ENCODE measurements at places on chromosomes 6 and 20.

- no peak for DNase-seq
Measured at GRCh38 chr6:169253337-169254238, at the start of gene THBS2. Gene THBS2, minus strand, starts transcription at chr6:169253846. Its CDS starts 3,062 bp downstream, at chr6:169250784.

DNA sequence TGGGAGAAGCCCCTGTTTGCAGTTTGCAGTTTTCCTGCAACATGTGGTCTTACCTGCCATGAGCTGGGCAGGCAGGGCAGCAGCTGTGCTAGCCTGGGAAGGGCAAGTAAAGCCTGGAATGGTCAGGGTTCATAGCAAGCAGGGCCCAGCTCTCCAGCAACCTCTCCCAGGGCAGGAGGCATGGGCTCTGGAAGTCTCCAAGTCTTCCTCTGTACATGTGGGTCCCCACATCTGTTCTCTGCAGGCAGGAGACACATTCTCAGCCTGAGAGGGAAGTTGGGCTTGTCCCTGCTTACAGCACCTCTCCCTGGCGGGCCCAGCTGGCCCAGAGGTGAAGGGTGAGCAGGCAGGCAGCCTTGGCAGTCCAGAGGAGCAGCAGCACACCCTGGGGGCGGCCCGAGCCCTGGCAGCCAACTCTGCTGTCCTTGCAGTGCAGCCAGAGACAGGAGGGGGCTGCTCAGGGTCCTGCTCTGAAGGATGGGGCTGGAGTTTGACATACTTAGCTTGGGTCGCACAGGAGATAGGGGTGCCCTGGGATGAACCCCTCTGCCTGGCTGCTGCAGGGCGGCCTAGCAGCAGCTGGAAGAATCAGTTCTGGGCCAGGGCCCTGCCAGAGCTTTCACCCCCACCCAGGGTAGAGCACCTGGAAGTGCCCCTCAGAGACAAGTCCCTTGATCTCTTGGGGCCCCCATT lies 176.0 kb downstream of the MRPL14 start:
- DNase-seq = no peak

GRCh38 chr20:11901127-11901526 lies 16.6 kb upstream of the BTBD3 start:
- DNase-seq = no peak

- DNase-seq = no peak
Measured at GRCh38 chr6:37008484-37009465, 3.3 kb downstream of the FGD2 start.

- DNase-seq = no peak
Measured at GRCh38 chr6:148974351-148974750, 227.5 kb downstream of the UST start.

DNA sequence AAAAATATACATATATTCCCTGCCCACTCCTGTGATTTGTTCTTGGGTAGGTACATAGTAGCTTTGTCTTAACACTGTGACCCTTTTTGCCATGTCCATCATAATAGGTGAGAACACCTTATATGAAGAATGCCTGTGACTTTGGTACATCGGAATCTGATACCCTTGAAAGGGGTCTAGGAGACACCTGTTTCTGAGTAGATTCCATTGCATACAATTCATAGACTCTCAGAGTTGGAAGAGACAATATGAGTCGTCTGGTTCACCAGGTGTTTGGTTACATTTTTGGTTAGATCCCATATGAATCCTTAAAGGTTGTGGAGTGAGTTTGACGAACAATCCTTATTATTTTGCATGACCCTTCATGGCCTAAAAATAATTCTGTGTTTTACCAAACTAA lies 36.3 kb downstream of the RNF144B start:
- DNase-seq = no peak

DNA sequence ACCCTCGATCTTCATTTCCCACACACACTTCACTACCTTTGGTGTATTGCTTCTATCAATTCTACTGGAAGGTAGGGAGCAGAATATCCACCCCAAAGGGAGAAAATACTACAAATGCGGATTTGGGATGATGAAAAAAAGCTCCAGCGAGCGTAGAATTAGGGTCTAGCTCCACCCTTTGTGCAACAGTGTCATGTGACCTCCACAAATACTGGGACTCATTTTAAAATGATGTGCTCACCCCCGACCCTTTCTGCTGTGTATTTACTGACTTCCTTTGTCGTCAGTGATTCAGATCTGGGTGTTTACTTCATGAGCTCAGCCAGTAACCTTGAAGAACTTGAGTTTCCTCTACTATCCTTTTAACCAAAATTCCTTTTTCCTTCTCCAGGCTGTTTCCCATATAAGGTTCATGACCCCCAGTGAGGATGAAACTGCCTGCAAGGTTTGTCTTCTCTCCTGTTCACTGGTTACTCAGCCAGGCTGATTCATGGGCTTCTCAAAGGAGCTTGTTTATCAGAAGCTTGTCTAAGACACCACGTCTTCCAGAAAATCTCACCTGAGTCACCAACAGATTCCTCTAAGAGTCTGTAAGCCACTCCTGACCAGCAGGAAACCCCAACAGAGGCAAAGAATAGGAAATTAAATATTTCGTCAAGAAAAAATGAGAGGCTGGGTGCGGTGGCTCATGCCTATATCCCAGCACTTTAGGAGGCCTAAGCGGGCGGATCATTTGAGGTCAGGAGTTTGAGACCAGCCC lies 39.6 kb upstream of the PAX1 start:
- no peak for DNase-seq

- peak; percentile 66 for DNase-seq
Measured at GRCh38 chr6:158655569-158656450, 6.0 kb downstream of the SYTL3 start.

- no peak for DNase-seq
Measured at GRCh38 chr20:57892471-57892870, 182.7 kb upstream of the PMEPA1 start.

DNA sequence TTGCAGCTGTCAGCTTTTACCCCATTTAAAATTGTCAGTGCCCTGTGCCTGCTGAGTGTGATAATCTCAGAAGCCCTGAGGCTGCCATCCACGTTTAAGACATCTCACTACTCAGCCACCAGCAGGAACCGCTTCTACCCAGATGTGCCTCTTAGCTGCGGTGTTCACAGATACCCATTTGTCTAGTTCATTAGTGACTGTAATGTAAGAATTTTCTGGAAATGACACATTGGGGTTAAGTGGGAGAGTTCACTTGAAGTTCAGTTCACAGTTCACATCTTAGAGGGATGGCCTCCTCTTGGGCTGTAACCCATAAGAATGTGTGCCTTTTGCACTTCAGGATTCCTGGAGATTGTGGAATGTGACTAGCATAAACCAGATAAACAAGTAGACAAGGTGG lies 477.7 kb downstream of the BTBD3 start:
- no peak for DNase-seq

- DNase-seq = no peak
Measured at GRCh38 chr6:138160329-138161087, 1.2 kb upstream of the ARFGEF3 start.

DNA sequence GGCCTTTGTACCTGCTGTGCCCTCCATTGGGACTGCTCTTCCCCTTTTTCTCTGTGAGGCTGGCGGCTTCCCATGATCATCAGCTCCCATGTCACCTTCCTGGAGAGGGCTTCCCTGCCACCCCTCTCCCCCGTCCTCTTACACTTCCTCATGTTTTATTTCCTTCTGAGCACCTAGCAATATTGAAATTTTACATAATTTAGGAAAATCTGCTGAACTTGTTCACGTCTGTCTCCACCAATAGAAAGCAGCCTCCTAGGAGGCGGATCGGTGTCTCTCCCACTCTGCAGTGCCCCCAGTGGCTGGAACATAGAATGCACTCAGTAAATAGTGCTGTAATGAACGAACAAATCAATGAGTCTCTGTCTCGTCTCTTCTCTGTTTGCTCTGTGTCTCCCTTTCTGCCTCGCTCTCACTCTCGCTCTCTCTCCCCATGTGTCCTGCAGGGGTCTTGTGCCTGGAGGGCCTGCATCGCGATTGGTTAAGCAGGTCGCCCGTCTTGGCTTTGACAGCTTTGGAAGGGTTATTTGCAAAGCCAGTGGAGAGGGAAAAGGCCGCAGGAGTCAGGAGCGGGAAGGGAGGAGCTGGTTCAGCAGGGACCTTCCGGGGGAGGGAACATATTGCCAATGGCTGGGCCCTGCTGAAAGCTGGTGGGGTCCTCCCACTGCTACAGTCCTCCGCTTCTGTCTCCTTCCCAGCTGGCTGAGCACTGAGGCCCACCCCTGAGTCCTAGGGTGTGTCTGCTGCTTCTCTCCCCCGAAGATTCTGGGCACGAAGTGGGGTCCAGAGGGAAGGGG lies 12.1 kb upstream of the OCSTAMP start:
- peak; percentile 32 for DNase-seq

GRCh38 chr6:5976811-5977210 lies 29.9 kb downstream of the NRN1 start:
- DNase-seq = no peak

DNA sequence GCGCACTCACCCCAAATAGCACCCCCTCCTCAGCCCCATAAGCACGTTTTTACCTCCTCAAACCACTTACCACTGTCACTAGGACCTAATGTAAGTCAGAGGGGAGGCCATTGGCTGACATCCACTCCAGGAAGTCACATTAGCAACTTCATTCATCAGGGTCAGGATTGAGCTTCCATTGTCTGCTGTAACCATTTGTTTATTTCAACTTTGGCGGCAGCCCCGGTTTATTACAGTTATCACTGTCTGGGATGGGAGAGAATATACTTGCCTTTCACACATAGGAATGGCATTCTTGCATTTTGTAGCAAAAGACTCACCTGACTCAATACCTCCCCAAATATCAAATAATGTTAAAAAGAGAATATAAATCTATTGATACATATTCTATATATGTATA lies 38.3 kb downstream of the MAFB start:
- no peak for DNase-seq

- no peak for DNase-seq
Measured at GRCh38 chr6:3610206-3610605, 141.3 kb downstream of the PXDC1 start.

DNA sequence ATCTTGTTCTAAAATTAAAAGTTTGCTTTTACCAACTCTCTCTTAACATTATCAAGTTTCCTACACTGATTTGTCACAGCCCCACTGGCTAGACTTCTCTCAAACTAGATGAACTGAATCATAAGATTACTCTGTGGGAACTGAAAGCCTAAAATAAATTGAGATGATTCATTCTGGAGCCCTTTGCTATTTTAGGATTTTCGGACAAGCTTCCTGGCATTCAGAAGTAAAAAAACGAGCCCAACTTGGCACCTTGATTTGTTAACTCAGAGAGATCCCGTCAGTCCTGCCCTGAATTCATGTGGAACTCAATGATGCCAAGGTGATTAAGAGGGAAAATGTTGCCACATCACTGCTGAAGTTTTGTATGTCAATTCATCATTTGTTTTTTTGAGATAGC lies 122.0 kb upstream of the NRSN1 start:
- no peak for DNase-seq

GRCh38 chr6:3297006-3297405 lies 38.3 kb downstream of the PSMG4 start:
- no peak for DNase-seq

- no peak for DNase-seq
Measured at GRCh38 chr6:121652223-121652622, 216.8 kb downstream of the GJA1 start.

GRCh38 chr20:3398681-3399252 lies 8.7 kb downstream of the DNAAF9 start:
- no peak for DNase-seq

DNA sequence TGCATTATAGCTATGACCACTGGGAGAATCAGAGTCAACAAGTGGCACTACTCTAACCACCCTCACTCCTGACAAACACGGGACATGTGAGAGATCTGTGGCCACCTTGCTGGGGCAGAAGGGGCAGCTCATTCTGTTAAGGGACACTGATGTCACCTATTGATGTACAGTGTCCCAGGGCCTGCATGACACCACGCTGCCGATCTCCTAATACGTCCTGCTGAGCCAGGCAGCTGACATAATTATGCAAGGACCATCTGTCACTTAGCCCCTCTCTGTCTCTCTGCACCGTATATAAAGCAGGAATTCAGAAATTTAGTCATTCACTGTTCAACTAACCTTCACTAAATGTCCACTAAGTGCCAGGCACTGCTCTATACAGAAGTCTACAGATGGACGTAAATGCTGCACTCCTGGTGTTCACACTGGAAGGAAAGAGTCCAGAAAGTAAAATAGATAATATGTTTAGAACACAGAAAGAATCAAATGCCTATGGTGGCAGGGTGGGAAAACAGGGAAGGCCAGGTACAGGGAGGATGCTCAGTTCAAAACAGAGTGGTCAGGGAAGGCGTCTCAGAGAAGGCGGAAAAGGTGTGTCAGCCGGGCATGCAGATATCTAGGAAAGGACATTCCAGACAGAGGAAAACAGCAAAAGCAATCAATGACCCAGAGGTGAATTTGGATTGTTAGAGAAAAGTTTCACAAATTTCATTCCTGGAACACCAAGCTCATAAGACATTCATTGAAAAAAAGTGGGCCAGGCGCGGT lies 173.8 kb downstream of the ZNF217 start:
- no peak for DNase-seq

DNA sequence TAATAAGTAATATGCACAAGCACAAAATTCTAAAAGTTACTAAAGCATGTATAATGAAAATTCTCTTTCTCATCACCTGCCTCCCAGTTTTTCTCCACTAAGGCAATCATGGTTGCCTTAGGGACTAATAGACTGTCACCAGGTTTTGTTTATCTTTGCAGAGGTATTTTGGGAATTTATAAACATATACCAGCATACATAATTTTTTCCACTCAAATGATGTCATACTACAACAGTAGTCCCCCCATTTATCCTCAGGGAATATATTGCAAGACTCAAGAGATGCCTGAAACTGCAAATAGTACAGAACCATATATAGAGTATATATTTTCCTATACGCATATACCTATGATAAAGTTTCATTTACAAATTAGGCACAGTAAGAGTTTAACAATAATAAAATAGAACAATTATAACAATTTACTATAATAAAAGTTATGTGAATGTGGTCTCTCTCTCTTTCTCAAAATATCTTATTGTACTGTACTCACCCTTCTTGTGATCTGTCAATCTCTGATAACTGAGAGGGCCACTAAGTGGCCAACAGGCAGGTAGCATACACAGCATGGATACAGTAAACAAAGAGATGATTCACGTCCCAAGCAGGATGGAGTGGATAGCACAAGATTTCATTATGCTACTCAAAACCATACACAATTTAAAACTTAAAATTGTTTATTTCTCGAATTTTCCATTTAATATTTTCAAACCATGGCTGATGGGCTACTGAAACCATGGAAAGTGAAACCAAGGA lies 19.7 kb downstream of the RBL1 start:
- DNase-seq = no peak

GRCh38 chr20:61937146-61937962 lies 128.3 kb downstream of the TAF4 start:
- no peak for DNase-seq

GRCh38 chr20:43667341-43668132 lies 623 bp downstream of the MYBL2 start:
- peak; percentile 42 for DNase-seq

DNA sequence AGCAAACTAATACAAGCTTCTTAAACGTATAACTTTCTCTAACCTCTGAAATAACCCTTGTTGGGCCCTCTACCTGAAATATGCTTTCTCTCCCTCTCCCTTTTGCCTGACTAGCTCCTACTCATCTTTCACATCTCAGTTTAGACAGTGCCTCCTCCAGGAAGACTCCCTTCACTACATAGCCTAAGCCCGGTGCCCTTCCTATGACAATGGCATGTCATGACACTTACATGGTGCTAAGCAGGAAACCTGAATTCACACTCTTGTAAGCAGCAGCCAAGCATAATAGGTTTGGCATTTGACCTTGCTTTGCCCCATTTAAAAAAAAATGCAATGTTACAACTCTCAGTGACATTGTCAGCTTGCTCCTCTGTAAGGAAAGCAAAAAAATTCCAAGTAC lies 33.1 kb upstream of the FBXL4 start:
- DNase-seq = no peak

GRCh38 chr6:76221525-76221924 lies 149.1 kb upstream of the IMPG1 start:
- DNase-seq = no peak

GRCh38 chr6:89082486-89082891 lies 1.9 kb downstream of the PNRC1 start:
- no peak for DNase-seq
